ENCODE measurements at places on chromosomes 4 and X.

- no peak for DNase-seq
These were observed 891.8 kb upstream of the NDST4 start for GRCh38 chr4:116005037-116005805.

DNA sequence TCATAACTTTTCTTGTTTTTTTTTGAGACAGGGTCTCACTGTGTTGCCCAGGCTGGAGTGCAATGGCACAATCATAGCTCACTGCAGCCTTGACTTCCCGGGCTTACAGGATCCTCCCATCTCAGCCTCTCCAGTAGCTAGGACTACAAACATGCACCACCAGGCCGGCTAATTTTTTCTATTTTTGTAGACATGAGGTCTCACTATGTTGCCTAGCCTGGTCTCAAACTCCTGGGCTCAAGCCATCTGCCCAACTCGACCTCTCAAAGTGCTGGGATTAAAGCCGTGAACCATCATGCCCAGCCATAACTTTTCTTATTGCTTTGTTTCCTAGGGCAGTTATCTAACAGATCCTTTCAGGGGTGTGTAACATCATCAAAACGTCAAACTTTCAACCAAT is 11.8 kb downstream of the SEC24D start:
- DNase-seq, result no peak

DNA sequence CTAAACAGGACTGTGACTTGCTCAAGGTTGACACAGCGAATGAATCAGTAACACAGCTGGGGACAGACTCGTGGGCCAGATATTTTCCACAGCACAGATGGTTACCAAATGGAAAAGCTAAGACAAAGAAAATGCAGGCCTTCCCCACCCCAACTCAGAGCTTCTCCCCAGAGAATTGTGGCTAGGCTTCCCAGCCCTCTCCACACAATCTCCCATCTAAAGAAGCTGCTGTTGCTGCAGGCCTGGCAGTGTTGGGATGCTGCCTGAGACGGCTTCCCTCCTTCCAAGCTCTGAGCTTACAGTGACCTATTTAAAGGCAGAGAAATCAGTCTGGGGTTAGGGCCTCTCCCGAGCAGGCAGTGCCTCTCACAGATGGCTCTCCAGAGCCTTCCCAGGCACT is 46.5 kb upstream of the PGRMC1 start:
- no peak for DNase-seq

- no peak for DNase-seq
These were observed 1601.9 kb upstream of the ADGRL3 start for GRCh38 chr4:59598330-59598618.
